ENCODE measurements at places on chromosomes 11 and 22.

GRCh38 chr11:85831050-85831449 is 20.1 kb upstream of the SYTL2 start:
- no peak for DNase-seq

DNA sequence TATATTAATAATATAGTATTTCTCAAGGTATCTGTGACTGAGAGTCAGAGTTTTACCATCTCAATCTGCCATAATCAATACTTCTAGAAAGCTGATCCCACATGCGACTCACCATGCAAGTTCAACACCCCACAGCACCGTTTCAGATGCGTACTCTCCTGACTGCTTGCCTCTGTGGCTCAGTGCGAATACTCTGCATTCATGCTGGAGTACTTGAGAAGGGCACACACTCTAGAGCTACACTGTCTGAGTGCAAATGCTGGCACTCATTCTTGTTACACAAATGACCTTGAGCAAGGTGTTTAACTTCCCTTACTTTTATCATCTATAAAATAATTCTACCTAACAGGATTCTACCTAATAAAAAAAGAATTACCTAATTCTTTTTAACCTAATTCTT is 12.5 kb downstream of the SNU13 start:
- no peak for DNase-seq

DNA sequence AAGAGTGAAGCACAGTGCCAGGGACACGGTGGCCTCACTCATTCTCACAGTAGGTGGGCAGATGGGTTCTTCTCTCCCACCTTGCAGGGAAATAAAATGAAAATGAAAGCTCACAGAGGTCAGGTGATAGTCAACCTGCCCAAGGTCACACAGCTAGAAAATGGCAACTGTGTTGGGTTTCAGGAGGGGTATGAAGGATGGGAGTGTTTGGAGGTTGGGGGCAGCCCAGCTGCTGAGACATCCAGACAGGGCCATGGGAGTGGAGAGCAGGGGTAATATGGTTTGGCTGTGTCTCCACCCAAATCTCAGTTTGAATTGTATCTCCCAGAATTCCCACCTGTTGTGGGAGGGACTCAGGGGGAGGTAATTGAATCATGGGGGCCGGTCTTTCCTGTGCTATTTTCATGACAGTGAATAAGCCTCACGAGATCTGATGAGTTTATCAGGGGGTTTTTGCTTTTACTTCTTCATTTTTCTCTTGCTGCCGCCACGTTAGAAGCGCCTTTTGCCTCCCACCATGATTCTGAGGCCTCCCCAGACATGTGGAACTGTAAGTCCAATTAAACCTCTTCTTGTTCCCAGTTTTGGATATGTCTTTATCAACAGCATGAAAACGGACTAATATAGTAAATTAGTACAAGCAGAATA is 247.0 kb downstream of the TENM4 start:
- DNase-seq, result no peak

DNA sequence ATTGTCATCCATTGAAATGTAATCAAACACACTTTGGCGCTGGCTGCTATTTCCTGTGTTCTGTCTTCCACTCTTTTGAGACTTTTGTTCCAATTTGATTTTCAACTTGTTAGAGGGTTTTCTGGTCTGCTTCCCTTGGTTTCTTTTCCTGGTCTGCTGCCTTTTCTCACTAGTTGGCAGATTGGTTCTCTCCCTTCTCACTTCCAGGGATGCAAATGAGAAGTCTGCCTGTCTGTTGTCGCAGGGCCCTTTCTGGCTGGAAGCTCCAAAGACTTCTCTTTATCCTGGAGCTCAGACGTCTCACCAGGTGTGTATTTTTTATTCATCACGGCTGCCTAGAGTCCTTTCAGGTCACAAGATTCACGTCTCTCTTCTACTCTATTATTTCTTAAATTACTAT is 84.0 kb downstream of the RPS6KA4 start:
- no peak for DNase-seq

DNA sequence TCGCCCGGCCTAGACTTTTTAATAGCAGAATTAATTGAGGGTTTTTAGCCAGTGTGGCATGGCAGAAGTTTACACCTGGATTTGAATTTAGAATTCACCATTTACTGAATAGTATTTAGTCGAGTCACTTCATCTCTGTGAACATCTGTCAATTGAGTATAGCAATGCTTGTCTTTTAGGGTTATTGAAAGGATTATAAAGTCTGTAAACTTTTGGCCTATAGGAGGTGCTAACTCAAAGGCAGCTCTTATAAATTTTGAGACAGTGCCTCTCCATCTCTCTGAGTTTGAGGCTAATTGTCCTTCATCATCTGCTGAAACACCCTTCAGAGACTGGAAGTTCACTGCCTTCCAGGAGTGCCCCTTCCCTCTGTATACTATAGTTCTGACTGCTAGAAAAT is 205.0 kb downstream of the NELL1 start:
- DNase-seq, result no peak

DNA sequence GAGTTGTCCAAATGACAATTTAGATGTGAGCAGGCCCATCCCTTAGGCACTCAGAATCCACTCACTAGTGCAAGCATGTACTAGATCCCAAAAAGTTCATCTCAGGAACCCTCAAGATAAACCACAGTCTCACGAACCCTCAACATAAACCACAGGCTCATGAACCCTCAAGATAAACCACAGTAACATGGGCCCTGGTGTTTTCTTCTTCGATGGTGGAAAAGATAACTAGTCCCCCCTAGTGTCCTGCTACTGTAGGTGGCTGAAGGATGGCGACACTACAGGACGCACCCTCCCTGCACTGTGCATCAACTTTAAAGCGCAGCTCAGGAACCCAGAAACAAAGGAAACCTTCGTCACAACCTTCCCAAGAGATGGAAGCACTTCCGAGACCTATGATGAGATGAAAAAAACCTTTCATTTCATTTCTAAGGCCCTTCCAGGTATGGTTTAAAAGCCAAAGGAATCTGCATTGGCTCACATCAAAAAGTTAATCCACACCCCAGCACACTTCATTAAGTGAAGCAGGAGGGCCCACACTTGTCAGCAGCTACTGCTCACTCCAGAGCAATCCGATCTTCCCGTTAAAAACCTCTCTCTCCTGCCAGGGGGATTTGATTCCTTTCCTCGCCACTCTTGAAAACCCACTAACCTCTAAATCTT is 2.4 kb downstream of the LARGE1 start:
- DNase-seq, result no peak

GRCh38 chr22:42895087-42895486 is 38.0 kb upstream of the ARFGAP3 start:
- no peak for DNase-seq

DNA sequence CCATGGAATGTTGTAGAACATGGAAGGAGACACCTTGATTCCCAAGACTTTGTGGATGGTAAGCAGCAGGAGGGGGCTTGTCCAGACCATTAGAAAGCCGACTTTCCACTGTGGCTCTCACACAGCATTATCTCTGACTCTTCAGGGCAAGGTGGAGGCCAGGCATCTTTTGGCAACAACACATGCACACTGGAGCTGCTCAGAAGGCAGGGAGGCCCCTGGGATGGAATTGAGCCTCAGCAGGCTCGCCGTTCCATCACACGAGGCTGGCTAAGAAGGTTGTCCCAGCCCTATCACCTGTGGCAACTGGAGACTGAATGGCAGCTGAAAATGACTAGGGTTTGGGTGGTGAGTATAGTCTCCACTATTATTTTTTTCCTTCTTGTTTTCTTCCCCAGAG is 76.3 kb upstream of the TMEM45B start:
- no peak for DNase-seq

- no peak for DNase-seq
Measured at GRCh38 chr22:20244691-20245576, 23.2 kb downstream of the RTN4R start.

- DNase-seq, result no peak
Measured at GRCh38 chr22:46538814-46539160, 1.4 kb upstream of the CELSR1 start.

- no peak for DNase-seq
Measured at GRCh38 chr11:2575591-2576051, 124.2 kb downstream of the KCNQ1OT1 start.

GRCh38 chr11:108239076-108239475 is 16.2 kb downstream of the ATM start:
- DNase-seq, result no peak

DNA sequence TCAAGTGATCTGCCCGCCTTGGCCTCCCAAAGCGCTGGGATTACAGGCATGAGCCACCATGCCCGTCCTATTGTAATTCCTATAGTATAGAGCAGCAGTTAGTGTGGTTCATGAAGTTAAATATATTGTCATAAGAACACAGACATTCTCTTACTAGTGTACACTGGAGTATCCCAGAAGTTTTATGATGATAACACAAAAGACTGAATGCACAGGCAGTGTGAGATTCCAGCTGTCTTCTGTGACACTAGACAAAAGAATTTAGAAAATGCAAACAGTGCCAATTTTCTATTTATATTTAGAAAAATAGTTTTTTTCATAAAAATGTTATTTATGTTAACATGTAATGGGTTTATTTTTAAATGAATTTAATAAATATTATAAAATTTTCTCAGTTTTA is 39.4 kb upstream of the RBX1 start:
- no peak for DNase-seq

DNA sequence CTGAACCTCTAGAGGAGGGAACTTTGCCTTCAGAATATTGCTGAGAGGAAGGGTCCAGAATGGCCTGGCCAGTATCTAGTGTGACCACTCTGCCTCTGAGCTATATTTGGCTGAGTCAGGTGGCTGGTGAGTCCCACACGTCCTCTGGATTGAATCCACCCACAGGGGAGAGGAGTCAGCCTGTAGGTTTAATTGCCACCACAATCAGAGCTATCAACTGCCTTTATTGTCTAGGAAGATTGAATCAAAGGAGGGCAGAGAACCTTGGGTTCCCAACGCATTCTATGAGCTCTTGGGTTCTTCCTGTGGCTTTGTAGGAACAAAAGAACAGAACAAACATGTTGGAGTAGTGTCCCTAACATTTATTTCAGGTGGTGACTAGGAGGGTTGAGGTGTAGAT is 67.7 kb downstream of the ST3GAL4 start:
- DNase-seq, result no peak

DNA sequence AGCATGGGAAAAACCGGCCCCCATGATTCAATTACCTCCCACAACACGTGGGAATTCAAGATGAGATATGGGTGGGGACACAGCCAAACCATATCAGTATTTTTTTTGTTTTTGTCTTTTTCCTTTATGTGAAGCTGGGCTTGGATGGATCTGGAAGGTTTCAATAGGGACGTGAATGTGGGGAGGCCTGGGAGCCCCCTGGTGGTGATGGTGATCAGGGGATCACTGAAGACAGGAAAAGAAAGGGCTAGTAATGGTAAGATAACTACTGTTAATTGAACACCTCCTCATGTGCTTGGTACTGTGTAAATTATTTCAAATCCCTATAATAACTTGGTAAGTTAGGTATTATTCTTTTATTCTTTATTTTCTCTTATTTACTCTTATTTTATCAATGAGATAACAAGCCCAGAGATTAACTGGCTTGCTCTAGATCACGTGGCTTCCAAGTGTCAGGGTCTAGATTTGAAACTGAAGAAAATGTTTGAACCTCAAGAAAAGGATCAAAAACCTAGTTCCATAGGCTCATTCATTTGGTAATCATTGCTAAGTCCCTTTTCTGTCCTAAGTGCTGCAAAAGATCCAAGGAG is 364.2 kb downstream of the TENM4 start:
- no peak for DNase-seq

- DNase-seq, result no peak
Measured at GRCh38 chr11:114154271-114155047, 94.9 kb downstream of the ZBTB16 start.

- no peak for DNase-seq
Measured at GRCh38 chr11:36738292-36738861, 140.3 kb upstream of the RAG2 start.

- no peak for DNase-seq
Measured at GRCh38 chr11:116710762-116711161, 62.0 kb downstream of the BUD13 start.

GRCh38 chr11:121722431-121723245 is 269.9 kb upstream of the SORL1-AS1 start:
- DNase-seq, result no peak

DNA sequence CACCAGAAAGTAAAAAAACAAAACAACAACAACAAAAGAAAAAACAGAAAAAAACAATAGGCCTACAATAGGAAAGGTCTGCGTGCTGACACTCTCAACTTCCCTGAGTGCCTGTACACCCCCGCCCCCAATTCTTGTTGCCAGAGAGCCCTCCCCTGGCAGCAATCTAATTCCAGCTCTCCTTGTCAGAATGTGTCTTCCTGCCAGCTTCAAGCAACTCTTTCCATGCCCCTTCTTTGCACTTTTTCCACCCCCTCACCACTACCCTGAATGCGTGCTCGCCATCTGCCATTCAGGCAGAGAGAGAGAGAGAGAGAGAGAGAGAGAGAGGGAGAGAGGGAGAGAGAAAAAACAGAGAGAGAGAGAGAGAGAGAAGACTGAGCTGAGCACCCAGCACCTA is 245.0 kb downstream of the KIRREL3 start:
- no peak for DNase-seq

DNA sequence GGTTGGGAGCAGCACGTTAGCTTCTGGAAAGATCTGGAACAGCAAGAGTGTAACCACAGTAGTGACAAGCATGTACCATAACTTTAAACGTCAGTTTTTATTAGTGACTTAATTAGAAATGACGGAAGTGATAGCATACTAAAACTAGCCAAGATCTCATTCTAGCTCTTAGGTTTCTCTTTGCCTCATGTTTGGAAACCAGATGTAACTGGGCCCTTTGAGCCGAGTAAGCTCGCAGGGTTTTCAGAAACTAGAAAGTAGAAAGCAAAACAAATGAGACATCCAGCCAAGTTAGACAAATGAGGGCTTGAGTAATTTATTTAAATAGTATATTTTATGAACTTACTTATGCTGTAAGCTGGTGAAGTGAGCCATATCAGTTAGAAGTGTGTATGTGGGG is 40.2 kb upstream of the SLC5A12 start:
- DNase-seq, result no peak

DNA sequence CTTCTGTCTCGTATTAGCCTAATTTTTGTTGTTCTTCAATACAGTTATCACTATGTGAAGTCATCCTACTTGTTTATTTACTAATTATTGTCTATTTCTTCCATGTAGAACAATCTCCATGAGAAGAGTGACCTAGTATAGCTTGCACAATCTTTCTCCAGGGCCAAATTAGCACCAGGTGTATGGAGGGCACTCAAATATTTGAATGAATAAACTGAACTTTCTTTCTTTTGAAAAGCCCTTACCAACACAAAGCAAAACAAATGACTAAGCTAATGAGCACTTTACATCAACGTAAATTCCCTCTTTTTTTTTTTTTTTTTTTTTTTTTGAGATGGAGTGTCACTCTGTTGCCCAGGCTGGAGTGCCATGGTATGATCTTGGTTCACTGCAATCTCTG is 34.2 kb downstream of the ABTB2 start:
- no peak for DNase-seq

- no peak for DNase-seq
Measured at GRCh38 chr11:28621753-28622152, 513.6 kb downstream of the METTL15 start.

DNA sequence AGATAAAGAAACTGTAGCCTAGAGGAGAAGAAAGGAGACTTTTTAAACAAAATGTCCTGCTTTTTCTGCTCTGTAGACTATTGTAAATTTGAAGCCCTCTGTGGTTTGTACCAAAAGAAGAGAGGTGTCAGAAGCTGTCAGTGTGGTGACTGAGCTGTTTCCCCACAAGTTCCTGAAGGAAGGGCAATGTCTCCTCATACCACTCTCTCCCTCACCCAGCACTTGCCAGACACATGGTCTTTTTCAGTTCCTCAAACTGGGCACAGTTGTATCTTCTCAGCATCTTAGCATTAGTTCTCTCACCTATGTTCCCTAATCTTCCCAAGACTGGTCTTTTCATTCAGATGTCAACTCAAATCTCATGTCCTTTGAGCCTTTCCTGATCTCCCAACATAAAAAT is 4.3 kb downstream of the BCO2 start:
- DNase-seq, result no peak

GRCh38 chr22:47129902-47130635 is 367.6 kb downstream of the TBC1D22A start:
- DNase-seq, result peak; percentile 43

All from NCI-H510A (cell line).